Tibial artery (tissue), 4 donors: ENCODE measurements at places on chromosomes 5 and 9.

GRCh38 chr9:32306006-32306405, 78.4 kb upstream of the ACO1 start:
- no peak for DNase-seq

DNA sequence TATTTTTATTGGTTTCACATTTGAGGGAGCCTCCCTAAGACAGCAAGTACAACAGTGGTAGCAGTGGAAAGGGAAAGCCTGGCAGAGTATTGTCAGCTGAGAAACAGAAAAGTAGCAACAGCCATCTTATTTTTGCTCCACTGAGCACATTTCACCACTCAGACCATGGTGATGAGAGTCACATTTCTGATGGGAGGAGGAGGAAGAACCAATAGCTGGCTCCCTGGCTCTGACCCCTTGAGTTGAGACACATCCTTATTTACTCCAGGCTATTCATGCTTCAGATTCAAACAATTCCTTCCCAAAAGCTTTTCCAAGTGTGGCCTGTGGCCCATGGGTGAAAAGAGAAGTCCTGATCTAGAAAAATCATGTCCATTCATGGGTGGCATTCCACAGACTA, 236.3 kb downstream of the ARHGAP26 start:
- DNase-seq: peak; percentile 78

DNA sequence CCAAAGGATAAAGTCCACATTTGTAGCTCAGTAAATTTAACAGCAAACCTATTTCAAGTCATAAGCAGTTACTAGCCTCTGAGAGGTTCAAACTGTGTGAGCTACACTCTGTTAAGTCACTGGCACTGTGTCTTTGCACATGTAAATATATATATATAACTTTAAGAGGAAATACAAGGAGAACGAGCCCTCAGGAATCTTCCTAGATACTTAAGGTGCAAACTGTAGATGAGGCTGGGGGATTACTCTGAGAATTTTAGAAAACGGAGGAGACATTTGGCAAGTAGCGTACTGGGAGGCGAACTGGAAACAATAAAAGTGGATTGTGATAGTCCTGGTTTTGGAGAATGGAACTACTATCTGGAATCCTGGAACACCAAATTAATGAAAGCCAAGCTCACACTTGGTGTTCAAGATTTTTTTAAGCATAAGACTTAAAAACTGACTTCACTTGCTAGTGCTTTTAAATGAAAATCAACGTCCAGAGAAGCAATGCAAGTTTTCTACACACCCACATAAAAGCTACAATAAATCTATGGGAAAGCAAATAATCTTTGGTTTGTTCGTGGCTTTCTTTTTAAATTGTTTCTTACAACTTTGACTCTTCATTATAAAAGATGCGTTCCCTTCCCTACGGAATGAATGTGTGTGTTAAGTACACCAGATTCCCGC, 1057.0 kb upstream of the DMAC1 start:
- no peak for DNase-seq

DNA sequence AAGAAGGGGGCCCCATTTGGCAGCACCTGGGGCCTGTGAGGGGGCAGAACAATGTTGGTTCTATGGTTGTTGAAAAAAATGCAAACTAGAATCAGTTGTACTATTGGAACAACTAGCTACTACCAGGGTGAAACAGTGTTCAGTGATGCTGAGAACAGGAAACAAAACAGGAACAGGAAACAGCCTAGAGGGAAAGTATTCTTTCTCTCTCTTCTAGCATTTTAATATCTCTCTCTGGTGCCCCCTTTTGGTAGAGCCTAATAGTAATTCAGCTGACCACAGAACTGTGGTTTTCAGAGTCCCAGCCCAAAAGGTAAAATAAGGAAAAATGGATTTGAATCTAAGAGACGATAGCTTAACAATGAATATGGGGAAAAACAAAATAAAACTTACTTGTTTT, 138.0 kb upstream of the KCNN2 start:
- no peak for DNase-seq

DNA sequence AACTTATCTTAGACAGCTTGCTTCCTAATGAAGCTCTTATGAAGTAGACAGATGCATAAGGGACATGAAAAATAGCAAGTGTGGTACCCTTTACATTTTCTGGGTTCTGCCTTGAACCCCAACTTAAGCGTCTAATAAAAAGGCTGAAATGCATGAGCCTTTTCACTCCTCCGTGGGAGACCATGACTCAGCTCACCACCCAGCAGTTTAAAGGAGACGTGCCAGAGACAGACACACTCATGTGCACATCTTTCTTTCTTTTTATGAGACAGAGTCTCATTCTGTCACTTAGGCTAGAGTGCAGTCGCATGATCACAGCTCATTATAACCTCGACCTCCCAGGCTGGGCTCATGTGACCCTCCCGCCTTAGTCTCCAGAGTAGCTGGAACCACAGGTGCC, 22.3 kb downstream of the CTXN3 start:
- no peak for DNase-seq

GRCh38 chr5:77298146-77298545, 87.7 kb downstream of the PDE8B start:
- no peak for DNase-seq

DNA sequence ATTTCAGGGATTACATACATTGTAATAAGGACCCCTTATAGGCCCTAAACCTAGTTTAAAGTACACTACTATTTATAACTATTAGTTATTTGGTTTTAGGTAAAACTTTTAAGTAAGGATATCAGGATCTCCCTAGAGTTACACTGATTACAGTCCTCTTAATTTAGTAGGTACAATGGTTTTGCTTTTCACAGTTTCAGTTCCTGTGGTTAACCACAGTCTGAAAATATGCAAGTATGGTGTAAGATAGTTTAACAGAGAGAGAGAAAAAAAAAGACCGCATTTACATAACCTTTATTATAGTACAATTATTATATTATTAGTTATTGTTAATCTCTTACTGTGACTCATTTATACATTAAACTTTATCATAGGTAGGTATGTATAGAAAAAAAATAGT, 725.3 kb upstream of the PTPRD start:
- DNase-seq: no peak

- no peak for DNase-seq
Observed at GRCh38 chr5:157245886-157246285, 20.0 kb upstream of the CYFIP2 start.

GRCh38 chr5:142481410-142481809, 156.6 kb upstream of the SPRY4 start:
- DNase-seq: no peak

DNA sequence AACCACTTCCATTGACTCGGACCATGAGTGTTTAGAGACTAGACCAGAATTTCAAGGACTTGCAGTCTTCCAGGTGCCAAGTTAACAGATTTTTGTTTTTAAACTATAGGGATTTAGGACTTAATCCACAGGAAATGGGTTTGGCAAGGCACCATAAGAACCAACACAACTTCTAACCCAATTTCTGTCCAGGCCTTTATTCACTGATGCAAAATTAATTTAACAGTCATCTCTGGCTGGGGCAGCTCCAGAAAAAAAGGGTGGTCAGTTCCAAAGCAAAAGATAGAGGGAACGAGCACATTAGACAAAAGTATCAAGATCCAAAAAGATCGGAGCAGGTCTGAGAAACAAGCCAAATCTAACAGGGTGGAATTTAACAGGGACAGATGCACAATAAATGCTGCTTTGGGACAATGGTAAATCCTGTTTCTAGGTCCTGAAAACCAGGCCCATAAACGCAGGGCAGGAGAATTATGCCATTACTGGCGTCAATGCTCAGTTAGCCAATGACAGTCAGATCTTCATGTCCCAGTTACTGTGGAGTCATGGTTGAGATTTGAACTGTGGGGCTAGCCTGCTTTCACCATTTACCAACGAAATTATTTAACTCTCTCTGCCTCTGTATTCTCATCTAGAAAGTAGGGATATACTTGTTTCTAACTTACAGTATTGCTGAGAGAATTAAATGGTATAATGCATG, 590.8 kb upstream of the BRINP1 start:
- no peak for DNase-seq

DNA sequence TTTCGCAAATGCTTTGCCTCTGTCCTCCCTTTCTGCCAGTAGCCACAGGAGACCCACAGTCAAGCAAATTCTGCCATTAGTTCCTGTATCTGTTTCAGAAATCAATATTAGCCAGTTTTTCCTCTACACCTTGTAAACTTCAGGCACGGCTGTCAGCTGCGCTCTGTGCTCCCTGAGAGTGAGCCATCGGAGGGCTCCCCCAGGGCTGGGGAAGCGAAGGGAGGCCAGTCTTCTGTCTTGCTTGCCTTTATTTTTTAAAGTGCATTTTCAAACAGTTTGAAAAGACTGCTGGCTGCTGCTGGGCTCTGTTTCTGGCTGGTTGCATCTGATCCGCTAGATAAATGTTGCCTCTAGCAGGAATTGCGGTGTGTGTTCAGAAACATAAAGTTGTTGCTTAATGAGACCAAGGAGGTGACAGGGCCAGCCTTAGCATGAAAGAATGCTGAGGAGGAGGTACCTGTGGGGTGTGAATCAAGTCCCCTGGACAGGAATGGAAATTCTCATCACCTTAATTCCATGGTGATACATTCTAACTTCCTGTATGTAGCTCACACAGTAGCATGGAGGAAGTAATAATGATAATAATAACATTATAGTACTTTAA, 421.7 kb upstream of the KIF2A start:
- DNase-seq: no peak

GRCh38 chr5:135211791-135212190, 177.8 kb upstream of the PITX1 start:
- DNase-seq: peak; percentile 34

GRCh38 chr5:5063533-5063953, 76.6 kb upstream of the ADAMTS16 start:
- DNase-seq: no peak

DNA sequence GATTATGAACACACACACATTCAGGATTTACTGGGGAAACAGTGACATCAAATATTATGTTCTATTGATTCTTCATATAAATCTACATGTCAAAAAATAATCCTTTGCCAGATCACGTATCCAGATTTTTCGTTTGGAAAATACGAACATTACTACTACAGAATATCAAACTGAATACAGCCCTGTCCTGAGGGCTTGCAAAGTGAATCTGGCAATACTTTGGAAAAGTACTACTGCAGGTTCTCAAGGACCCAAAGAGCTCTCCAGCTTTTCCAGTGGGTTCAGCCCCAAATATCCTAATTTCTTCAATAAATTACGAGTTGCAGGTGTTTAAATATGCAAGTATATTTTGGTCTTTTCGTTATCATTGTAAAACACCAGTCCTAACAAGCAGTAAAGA, 411 bp upstream of the NDUFS4 start:
- no peak for DNase-seq

GRCh38 chr9:27362447-27363210, 65.7 kb upstream of the EQTN start:
- DNase-seq: no peak

DNA sequence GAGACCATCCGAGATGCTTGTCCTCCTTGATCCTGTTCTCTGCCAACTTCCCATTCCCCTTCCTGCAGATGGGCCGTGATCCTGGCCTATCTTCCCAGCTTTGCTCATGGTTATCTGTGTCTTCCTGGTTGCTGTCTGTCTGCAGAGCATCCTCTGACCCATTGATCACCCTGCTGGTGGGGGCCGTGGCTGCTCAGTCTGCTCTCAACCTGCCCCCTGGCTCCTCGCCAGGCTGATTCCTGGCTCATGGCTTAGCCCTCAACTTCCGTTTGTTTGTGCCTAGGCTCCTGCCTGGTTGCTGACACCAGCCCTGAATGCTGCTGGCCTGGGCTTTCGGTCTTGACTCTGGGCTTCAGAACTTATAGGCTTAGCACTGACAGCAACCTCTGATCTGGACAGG, 67.1 kb upstream of the SMIM15 start:
- DNase-seq: no peak

GRCh38 chr9:133702798-133703590, 35.2 kb downstream of the SARDH start:
- DNase-seq: no peak

DNA sequence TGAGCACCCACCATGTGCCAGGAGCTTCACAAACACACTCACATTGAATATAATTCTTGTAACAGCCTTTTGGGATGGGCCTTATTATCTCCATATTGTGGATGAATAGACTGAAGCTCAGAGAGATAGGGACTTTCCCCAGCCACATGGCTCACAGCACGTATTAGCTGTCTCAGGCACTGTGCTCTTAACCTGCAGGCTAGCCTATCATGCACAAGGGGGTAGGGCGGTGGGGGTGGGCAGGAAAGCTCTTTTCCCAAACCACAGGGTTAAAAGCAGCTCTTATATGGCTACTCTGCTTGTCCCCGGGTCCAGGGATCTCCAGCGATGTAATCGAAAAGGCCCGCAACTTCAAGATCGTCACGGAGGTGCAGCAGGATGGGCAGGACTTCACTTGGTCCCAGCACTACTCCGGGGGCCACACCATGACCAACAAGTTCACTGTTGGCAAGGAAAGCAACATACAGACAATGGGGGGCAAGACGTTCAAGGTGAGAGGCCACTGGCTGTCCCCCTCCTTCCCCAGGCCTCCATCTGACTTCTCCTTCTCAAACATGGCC, 2.6 kb downstream of the FABP6 start:
- DNase-seq: no peak

- DNase-seq: no peak
Observed at GRCh38 chr5:160938532-160938931, 86.5 kb upstream of the ATP10B start.

GRCh38 chr5:16539169-16539666, 73.6 kb upstream of the ZNF622 start:
- peak; percentile 88 for DNase-seq

DNA sequence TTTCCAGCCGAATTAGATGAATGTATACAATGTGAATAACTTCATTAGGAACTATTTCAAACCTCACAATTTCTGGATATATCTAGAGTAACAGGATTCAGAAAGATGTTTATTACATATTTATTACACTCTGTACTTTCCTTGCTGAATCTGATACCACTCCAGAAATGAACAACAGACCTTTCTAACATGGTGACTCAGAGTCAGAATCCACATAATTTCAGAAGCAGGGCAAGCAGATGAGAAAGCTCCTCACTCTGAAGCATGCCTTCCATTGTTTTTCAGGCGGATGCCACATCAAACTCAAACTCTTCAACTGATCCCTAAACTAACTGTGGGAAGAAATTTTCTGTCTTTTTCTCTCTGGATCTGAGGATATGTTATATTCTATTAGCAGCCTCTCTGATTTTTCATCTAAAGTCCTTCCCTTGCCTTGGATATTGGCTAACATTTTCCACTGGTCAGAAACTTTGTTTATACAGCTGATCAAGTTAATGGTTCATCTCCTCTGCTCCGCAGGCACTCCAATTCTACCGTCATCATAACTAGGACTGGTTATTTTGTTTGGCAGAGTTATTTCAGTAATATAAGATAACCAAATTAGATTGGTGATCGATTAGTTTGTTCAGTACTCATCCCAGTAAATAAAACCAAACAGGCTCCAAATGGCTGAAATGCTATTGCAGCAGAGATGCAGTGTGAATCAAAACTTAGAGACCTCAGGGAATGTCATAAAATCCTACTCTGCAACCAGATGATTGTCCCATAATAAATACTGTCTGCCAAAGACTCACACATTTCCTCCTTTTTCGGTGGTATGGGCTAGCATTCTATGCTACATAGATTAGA, 556.0 kb downstream of the EBF1 start:
- DNase-seq: no peak

DNA sequence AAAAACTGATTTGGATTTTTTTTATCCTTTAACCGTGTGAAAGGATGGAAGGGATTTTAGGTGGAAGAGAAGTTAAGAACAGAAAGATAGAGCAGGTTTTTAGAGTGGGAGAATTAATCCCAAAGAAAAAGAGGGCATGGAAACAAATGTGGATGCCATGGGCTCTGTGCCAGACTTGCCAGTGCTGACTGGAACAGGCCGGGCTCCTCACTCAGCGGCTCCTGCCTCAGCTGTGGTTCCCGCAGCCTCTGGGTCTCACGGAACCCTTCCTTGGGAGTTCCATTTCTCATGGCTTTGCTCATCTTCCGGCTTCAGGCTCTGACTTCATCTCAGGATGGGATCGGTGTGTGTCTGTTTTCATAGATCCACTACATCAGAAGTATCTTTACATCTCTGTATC, 30.4 kb upstream of the SLC2A8 start:
- DNase-seq: no peak
